Anterior cingulate cortex (tissue), 58 donors: ENCODE measurements at places on chromosomes 2 and 18.

DNA sequence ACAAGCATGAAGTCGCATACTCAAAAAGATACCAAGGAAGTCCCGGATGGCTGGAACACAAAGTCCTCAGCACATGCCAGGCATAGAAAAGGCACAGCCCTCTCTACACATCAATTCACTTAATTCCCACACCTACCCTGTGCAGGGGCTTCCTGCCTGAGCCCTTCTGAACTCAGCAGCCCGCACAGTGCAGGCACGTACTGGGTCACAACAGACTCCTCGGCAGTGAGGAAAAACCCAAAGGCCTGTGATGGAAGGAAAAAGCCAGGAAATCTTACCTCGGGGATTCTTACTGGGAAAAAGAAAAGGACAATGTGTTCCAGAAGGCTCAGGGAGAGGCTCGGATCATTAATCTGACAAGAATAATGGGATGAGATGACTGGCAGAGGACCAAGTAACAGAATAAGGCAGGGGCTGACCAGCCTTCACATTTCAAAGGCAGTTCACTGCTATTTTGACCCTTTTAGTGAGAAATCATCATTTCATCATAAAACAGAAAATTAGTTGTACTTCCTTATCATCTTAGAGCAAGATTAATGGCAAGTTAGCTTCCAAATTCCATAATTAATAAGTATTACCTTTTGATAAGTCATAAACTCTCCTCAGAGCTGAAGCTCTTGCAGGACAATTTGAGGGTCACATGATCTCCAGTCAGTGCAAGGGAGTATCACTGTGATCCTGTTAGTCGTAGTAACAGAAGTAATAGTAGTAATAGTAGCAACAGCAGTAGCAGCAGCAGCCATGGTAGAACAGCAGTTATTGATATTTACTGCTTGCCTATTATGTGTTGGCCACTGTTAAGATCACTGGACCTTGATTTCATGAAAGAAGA, 87.4 kb downstream of the STK39 start:
- no peak for DNase-seq

- DNase-seq, result no peak
These were observed 106.0 kb upstream of the MAP3K20 start for GRCh38 chr2:172969609-172970008.

- no peak for DNase-seq
These were observed 444.3 kb downstream of the RND3 start for GRCh38 chr2:150043172-150043500.

DNA sequence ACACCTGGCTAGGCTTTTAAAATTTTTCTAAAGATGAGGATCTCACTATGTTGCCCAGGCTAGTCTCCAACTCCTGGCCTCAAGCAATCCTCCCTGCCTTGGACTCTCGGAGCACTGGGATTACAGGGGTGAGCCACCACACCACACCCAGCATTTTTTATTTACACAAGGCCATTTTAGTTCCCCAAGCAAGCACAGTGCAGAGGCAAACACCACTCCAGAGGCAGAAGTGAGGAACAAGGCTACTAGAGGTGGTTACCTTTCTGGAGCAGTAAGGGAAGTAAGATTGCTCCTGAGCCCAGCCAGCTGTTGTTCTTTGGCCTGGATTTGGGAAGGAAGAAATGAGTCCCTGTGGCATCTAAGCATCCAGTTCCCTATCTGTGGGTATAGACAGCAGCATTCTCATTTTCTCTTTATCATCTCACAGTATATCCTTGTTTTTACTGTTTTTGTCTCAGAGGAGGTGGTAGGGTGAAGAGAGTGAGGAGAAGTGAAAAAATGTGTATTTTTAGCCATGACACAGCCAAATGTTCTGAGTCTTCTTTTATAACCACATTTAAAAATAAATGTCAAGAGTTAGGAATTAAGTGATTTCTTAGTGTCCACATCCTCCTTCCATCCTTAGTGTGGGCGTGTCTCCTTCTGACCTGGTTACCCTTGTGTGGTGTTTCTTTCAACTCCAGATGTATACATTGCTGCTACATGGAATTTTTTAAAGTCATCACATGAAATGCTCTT, 10.5 kb upstream of the TTC39C start:
- no peak for DNase-seq

- no peak for DNase-seq
These were observed 192.4 kb upstream of the ERBB4 start for GRCh38 chr2:212730994-212731393.

- DNase-seq, result no peak
These were observed 50.5 kb downstream of the SEPTIN10 start for GRCh38 chr2:109563288-109563687.

GRCh38 chr2:8737571-8738175, 55.8 kb downstream of the ID2 start:
- DNase-seq, result no peak

- DNase-seq, result no peak
These were observed 47.0 kb upstream of the TGIF1 start for GRCh38 chr18:3402982-3403451.

GRCh38 chr18:33573193-33573592, 4.8 kb upstream of the ASXL3 start:
- no peak for DNase-seq

GRCh38 chr2:85163675-85164074, 30.5 kb downstream of the TCF7L1 start:
- DNase-seq, result no peak

DNA sequence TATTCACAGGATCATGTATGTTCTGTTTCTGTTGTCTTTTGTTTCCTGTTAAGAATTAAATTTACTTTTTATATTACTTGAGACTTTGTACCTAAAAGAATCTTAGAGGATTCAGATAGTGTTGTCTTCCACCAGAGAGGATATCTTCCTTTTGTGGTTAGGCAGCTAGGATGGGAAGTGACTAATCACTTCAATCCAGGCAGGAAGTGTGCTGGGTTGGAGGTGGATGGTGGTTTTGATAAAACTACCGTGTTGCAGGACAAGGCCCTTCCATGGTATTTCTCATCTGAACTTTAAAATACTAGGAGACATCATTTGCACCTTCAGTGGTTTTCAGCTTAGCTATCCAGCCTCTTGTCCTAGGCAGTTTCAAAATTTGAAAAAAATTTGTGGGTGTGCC, 728.6 kb upstream of the CDH2 start:
- DNase-seq, result no peak
